ENCODE measurements at places on chromosomes 3 and 15.

DNA sequence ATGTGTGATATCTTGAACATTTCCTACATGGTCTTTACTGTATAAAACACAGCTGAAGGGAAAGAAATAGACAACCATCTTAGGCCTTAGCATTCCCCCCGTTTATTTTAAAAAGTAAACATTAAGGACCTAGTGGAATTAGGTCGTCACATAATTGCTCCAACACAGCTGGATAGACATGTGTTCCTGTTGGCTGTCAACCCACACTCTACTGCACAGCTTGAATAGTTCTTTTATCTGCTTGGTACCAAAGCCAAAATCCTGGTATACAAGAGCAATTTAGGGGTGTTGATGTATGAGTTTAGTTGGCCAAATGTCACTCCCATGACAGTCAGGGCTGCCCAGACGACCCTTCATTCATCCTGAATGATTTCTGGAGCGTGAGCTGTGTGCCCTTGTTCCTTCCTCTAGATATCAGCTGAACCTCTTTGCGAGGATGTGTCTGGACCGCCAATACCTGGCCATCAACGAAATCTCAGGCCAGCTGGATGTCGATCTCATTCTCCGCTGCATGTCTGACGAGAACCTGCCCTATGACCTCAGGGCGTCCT lies 179.7 kb downstream of the ITPR1 start:
- DNase-seq: no peak

DNA sequence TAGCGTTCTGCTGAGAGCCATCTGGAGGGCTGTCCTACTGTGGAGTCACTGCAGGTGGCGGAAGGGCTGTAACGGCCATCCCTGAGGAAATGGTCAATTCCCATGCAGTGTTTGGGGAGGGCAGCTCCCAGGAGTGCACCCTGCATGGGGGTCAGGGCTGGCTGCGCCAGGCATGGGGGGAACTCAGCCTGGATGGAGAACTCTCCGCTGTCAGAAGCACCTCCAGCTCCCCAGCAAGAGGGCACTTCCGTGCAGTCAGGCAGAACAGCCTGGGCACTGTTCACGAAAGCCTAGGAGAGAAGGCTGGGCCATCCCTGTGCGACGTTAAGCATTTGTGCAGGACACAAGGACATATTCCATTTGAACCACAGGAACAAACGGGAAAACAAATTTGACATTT lies 105.2 kb downstream of the LRIG1 start:
- no peak for DNase-seq

GRCh38 chr15:92195241-92195640 lies 198.4 kb upstream of the ST8SIA2 start:
- DNase-seq: no peak

DNA sequence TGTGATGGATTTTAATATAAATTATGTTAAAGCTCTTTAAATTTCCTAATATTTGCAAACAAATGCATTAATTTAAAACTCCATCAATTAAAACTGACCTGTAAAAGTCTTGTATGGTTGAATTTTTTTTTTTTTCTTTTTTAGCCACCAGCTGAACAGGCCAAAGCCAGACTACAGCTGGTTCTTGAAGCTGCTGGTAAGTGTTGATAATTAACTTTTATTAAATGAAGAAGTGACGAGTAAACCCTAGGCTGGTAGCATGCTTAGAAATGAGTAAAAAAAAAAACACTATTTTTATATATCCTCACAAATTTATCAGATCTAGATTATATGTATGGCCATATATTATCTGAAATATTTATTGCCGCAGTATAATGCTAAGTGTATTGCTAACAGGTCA lies 216.3 kb upstream of the MLF1 start:
- DNase-seq: no peak

GRCh38 chr3:51382076-51382745 lies 2.9 kb upstream of the MANF start:
- no peak for DNase-seq

DNA sequence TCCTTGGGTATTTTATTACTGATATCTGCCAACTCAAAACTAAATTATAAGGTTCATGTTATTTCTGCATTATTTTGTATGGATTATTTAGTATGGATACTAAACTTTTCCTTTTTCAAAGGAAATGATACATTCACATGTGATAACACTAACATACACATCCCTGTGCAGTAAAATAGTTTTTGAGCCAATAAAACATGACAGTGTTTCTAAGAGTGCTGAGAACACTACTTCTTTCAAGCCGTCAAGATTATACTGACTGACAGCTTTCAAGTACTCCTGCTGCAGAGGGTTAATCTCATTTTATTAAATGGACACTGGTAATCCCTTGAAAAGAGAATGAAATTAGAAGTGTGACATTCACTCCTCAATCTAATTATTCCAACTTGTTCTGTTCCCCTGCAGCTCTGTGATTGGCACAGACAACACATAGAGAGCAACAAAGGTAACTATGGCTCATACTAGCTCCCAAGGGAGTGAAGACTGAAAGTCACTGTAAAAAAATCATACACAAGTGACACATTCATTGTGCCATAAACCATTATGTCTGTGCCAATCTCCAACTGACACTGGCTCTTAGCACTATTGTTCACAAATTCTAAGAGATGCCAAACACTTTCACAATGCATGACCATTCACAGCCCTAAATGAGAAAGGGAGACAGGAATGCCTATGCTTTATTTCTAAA lies 468.6 kb downstream of the SHQ1 start:
- DNase-seq: peak; percentile 12

DNA sequence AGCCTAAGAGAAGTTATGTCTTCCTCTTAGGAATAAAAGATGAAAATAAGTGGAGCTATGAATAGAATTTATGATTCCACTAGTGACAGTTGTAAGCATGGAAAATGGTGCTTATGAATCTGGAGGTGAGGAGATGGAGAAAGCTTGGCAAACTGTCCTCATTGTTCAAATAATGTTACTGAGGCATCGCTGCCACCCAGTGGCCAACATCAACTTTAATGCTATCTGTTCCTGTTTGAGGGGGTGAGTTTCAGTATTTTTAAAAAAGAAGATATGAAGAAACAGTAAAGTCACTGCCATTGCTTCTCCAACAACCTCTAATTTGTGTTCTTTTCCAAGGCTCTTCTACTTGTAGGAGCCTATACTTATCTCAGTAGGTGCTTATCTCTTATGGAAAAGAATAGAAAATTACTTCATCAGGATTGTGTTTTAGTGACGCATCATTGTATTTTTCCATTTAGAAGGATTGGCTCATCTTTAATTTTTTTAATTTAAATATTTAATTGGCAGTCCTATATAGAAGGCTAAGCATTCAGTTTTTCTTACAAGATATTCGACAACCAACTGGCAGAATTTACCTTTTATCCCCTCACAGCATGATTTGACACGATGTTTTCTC lies 260.4 kb upstream of the P2RY1 start:
- peak; percentile 58 for DNase-seq

All from fibroblast of skin of scalp (primary cell).